ENCODE measurements at places on chromosomes 11 and 22.
A peak's percentile ranks its signal among the peaks of the same experiment; 100 is the strongest.

- DNase-seq: no peak
Observed at GRCh38 chr22:33477120-33478111, 419.2 kb upstream of the SYN3 start.

GRCh38 chr11:17392872-17393271 lies 4.4 kb upstream of the KCNJ11 start:
- no peak for DNase-seq

GRCh38 chr11:33055375-33055774 lies 16.0 kb downstream of the TCP11L1 start:
- no peak for DNase-seq

DNA sequence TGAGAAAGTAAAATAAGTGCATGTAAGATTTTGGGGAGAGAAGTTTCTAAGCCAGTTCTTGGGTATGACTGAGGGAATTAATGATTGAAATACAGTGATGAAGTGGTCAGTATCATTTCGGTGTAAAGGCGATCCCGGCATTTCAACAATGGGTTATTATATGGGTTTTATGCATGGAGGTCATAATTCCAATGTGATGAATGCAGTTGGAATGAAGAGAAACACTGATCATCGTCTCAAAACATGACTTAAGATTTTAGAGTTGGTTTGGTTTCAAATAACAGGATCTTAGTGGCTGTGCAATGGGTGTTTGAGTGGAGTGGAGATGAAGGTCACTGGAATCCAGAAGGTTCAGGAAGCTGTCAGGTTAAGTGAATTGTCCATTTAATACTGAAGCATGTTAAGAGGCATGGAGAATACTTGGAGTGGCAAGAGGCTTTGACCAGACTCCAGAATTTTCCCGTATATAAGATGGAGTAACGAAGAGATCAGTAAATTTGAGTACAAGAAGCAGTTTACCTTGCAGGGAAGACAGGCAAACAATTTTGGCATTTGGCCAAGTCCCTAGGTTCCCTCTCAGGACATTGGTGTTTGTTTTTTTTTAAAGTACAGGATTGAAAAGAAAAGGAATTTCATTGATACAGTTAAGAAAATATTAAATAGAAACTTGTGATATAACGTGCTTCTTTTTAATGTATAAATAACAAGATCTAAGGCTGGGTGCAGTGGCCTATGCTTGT lies 96.4 kb upstream of the BIRC3 start:
- DNase-seq: no peak

DNA sequence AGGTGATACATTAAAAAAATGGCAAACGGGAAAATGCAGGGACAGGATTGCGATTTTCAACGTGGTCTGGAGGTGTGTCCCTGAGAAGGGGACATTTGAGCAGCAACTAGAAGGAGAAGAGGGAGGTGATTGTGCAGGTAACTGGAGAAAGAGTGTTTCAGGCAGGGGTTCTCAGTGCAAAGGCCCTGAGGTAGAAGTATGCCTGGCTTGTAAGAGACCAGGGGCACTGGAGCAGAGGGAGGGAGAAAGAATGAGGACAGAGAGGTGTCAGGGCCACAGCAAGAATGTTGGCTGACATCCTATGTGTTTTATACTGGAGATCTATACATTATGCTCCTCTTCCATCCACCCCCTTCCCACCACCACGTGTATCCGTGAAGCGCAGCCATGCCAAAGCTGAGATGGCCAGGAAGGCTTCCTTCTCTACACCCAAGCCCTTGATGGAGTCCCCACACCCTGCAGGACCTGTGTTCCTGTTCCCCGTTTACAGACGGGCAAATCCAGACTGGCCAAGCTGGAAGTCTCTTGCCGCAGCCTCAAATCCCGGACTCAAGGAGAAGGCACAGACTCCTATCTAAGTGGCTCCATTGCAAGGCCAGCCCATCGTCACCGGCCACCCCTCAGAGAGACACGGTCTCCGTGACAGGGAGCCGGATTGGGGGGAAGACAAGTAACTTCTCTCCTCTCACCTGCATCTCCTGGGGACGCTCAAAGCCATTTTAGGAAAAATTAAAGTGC lies 416.1 kb downstream of the MN1 start:
- DNase-seq: no peak

DNA sequence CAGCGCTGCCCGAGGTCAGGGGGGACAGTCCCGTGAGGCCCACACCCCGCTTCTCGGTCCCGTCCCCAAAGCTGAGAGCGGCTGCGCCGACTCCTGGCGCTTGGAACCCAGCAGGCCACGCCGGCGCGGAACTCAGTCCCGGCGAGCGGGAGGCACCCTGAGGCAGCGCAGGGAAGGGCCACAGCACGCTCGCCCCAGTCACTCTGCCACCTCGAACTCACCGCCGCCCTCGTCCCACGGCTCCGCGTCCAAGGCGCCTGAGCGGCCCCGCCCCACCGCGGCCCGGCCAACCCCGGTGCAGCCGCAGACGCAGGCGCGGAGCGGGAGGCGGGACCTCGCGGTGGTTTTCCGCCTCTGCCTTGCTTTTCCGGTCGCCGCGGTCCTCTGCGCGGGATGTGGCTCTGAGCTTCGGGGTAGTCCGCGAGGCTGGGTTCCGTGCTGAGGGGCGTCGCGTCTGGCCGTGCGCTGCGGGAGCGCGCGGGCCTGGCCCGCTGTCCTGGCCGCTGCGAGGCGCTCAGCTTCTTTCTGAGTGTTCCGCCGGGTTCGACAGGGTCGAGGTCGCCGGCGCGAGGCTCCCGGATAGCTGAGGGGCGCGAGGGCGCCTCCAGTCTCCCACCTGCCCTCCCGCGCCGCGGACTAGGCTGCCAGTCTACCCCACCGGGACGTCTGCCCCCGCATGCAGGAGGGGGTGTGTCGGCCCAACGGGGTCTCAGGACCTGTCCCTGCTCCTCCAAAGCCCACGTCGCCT lies at the start of gene CDPF1:
TSS of gene CDPF1 (minus strand) at position 259 of the 748 bp plus-strand sequence. CDS start 2,009 bp downstream, outside the sequence.
- peak; percentile 93 for DNase-seq

DNA sequence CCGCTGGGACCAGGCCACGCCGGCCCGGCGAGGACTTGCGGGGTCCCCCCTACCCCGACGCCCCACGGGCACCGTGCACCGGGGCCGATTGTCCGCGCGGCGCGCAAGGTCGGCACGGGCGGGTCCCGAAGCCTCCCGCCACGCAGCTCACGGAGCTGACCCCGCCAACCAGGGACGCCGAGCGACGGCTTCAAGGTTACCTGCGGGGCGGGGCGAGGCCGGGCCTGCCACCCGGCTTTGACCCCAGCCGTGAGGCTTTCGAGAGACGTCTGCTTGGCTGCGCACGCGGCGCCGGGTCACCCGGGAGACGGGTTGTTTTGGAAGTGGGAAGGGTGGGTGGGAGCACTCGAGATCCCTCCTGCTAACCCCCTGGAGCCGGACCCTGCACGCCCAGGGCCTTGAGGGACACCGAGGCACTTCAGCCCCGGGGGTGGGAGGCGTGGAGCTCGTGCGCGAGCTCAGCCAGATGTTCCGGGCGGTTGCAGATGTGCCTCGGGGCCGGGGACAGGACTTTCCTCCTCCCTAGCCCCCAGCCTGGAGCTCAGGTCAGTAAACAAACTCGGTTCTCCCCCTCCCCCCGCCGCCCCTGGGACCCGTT lies 3.2 kb upstream of the WNT11 start:
- DNase-seq: no peak

DNA sequence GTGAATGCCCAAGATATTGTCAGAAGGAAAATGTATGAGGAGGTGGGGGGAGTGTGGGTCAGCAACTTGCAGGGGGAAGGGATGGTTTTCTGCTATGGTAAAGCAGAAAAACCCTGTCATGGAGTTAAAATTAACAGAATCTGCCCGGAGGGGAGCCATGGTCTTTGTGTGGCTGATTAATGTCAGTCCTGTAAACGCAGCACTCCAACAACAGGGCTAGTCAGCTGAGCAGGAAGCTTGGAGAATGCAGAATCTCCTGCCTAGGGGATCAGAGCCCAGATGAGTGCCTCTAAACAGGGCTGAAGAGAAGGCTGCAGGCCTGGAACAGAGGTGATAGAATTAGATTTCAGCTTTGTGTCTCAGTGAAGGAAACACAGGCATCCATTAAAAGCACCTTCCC lies 140.9 kb upstream of the MTNR1B start:
- DNase-seq: no peak

GRCh38 chr22:19663286-19663815 lies 51.0 kb upstream of the SEPTIN5 start:
- no peak for DNase-seq

DNA sequence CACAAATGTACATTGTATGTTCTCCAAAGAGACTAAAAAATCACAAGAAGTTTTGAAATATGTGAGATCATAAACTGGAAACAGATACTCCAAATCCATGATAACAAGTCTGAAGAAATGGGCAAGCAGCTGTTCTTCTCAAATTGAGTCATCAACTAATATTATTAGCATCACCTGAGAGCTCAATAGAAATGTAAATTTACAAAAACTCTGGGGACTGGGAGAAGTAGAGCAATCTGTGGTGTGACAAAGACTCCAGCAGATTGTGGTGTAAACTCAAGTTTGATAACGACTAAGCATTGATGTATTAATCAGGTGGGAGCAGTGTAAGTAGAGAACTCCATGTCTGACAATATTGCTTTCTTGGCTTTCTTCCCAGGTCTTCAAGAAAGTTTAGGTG lies 53.2 kb downstream of the GLYATL1 start:
- no peak for DNase-seq

Measured in inflammatory macrophage treated with lipopolysaccharide for 1 hour (primary cell).